Activated CD8-positive, alpha-beta memory T cell treated with anti-CD3 and anti-CD28 coated beads, Interleukin-2, amount 10 ng/mL, durations not matched to agents 7 days and 5 days (primary cell): ENCODE measurements at places on chromosomes 16 and 17.
A peak's percentile ranks its signal among the peaks of the same experiment; 100 is the strongest.

GRCh38 chr17:10155371-10156076 is 42.9 kb downstream of the GAS7 start:
- no peak for DNase-seq

DNA sequence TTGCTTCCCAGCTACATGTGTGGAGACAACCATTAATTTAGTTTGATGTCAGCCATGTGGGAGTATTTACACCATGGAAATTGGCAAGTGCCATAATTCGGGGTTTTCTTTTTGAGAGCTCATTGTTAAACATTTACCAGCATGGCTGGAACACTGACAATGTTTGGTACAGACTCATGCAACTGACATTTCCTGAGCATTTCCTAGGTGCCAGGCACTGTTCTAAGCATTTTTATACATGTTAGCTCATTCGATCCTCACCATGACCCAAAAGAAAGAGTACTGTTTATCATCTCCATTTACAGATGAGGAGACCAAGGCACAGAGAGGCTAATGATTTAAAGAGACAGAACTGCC is 86.9 kb downstream of the FOXL1 start:
- no peak for DNase-seq

GRCh38 chr17:41096055-41096454 is 1.9 kb downstream of the KRTAP4-8 start:
- no peak for DNase-seq

- no peak for DNase-seq
These were observed 253.0 kb downstream of the FOXL1 start for GRCh38 chr16:86831366-86831765.

DNA sequence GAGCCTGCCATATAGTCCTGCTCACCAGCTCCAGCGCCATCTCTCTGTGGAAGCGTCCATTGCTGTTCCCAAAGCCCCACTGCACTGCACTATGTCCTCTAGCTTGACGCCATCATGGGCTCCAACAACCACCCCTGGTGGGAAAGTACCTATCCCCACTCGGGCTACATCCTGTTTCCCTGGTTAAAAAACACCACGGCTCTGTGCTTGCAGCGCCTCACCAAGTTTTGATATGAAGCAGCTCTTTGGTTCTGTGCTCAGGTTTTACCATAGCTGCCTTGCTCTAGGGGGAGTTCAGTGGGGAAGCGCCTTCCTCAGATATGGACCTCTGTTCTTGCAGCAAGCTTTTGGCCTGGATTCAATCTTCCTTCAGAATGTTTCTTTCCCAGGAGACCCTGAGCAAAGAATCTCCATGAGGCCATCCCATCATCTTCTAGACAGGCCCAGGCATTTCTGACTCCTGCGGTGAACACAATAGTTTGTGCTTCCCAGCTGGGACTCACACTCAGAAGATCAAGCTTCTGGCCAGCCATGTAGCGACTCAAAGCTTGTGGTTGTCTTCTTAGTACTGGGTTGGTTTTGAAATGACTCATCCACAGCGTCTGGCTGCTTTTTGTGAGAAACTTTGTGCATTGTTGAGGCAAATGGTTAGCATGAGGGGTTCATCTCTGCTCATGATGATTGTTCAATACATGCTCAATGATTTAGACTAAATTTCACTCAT is 39.5 kb downstream of the DYNLRB2 start:
- peak; percentile 95 for DNase-seq

DNA sequence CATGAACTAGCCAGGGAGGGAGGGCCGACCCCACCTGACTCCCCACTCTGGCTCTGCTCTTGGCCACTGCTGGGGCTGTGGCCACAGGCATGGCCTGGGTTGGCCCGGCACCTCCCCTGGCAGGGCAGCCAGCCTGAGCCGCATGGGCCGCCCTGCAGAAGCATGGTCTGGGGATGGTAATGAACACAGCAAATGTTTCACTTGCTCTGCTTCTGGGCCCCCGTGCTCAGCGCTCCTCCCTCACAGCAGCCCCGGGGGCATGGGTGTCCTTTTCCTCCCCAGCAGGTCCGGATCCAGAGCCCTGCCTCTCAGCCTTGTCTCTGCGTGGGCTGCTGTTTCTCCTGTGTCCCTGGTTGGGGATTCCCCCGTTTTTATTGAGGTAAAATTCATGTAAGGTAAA is 30.9 kb upstream of the KCNJ12 start:
- DNase-seq, result no peak

DNA sequence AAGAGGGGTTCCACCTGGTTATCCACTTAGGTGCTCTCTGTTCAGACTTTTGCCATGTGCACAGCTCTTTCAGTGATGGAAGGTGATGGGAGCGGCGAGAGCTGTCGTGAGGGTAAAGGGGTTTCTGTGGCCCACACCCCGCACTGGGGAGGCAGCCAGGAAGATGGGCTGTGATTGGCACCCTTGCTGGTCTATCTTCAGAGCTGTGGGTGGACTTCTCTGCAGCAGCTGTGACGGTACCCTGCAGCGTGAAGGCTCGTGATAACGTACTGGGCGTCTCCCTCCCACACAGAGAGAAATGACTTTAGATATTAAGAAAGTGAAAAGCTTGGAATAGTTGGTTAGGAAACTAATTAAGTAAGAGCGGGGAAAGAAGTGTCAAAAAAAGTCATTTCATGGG is 45.8 kb downstream of the MPRIP start:
- no peak for DNase-seq

DNA sequence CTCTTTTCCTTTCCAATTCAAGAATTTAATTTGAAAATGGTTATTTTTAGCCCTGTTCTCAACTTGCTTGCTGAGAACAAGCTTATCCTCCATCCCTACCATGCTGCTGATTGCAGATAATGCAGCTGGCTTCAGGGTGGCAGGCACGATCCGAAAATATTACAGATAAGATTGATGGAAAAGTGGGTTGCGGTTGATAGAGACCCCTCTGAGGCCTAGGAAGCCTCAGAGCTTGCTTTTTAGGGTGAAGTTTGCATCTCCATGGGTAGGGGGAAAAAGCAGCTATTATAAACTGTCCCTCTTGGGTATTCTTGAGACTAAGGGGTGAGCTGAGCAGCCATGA is 116.5 kb upstream of the GOT2 start:
- no peak for DNase-seq

DNA sequence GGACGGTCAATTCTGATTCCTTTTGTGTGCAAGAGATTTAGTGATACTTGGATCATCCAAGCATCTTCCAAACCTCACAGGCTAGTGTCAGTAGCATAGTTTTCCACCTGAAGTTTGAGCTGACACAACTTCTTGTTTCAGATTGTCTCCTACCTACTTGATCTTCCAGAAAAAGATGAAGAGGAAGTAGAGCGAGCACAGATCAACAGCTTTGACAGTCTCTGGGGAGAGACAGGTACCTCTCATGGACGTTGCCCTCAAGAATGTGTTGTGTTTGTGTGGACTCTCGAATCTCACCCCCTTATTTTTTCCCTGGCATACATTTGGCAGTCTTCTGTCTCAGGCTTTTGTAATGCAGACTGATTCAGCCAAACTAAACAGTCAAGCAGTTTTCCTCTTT is 47.4 kb downstream of the CYB561 start:
- no peak for DNase-seq

- no peak for DNase-seq
These were observed 1.6 kb downstream of the OMG start for GRCh38 chr17:31295489-31295871.

- peak; percentile 38 for DNase-seq
These were observed 5.4 kb upstream of the GAA start for GRCh38 chr17:80095844-80096475.

- no peak for DNase-seq
These were observed 44.3 kb upstream of the CACNG5 start for GRCh38 chr17:66790501-66791061.

DNA sequence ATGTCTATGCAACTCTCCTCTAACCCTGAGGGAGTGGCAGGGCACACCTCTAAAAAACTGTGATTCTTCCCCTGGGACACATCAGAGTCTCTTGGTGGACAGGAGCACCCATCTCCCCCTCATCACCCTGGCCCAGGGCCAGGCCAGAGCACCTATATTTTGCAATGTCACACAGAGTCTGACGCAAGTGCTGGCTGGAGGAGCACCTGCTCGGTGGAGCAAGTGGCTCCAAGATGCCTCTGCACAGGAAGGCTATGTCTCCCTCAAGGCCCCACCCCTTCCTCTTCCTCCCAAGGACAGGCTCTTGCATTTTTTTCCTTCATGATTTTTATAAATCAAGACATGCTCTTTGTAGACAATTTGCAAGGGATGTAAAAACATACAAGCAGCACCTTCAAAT is 13.3 kb downstream of the SNN start:
- no peak for DNase-seq

- no peak for DNase-seq
These were observed 330.0 kb downstream of the SHISA9 start for GRCh38 chr16:13231365-13231764.

- DNase-seq, result no peak
These were observed 374.6 kb upstream of the ASIC2 start for GRCh38 chr17:33667671-33668070.

- peak; percentile 70 for DNase-seq
These were observed 856 bp downstream of the DNAJA2 start for GRCh38 chr16:46972429-46973206.

DNA sequence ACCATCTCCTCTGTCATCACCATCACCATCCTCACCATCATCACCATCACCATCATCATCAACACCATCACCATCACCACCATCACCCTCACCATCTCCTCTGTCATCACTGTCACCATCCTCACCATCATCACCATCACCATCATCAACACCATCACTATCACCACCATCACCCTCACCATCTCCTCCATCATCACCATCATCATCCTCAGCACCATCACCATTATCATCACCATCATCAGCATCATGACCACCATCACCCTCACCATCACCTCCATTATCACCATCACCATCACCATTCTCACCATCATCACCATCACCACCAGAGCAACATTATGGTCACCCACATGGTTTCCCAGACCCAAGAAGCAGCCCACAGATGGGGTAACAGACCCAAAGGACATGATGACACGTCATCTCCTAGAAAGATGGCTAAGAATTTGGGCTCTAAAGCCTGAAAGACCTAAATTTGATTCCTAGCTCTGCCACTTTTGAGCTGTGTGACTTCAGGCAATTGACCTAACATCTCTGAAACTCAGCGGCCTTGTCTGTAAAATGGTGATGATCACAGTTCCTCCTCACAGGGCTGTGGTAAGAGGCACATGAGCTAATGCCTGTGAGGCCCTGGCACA is 14.6 kb downstream of the SCNN1B start:
- no peak for DNase-seq

DNA sequence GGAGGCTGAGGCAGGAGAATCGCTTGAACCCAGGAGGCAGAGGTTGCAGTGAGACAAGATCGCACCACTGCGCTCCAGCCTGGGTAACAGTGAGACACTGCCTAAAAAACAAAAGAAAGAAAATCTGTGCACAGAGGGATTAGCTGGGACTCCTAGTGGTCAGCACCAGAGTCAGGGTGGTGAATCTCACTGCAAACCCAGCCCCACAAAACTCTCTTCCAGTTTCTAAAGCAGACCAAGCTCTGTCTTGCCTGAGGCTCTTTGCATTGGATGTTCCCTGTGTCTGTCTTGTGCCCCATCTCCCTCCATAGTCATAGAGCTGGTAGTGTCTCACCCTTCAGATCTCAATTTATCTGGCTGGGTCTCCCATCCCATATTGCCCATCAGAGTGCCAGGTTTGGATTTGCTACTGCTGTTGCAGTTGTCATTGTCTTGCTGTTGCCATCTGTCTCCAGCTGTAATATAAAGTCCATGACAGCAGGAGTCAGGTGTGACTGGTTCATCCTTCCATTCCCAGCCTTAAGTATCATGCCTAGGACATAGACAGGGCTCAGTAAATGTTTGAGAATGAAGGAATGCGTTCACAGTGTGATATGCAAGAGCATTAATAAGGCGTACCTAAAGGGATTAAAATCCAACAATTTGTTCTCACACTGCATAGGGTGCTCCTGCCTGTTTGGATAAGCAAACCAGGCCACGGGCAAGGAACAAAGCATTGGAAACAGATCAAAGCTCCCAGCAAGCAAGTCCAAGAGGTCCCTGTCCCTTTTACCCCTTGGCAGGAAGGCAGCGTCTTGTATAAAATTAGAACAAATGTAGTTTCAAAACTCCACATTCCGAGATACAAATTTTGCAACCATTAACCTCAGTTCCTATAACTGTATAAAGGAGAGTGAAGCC is 614.6 kb upstream of the CDH5 start:
- no peak for DNase-seq

DNA sequence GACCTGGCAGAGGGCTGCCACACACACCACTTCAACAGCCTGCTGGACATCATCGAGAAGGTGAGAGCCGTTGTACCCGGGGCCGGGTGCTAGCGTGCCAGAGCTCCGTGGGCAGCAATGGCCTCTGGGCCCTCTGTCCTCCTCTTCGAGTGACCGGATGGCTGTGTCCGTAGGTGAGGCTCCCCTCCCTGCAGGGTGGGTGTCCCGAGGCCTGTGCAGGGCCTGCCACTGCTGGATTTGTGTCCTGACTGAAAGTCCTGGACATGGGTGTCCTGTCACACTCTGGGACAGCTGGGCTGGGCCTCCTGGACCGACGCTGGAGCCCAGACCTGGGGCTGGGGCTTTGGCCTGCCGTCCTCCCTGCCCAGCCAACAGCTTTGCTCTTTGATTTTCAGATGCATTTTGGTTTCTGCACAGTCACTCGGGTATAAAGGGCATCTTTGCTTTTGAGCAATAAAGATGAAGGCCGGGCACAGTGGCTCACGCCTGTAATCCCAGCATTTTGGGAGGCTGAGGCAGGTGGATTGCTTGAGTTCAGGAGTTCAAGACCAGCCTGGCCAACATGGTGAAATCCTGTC is 16.7 kb downstream of the TSC2 start:
- DNase-seq, result no peak

DNA sequence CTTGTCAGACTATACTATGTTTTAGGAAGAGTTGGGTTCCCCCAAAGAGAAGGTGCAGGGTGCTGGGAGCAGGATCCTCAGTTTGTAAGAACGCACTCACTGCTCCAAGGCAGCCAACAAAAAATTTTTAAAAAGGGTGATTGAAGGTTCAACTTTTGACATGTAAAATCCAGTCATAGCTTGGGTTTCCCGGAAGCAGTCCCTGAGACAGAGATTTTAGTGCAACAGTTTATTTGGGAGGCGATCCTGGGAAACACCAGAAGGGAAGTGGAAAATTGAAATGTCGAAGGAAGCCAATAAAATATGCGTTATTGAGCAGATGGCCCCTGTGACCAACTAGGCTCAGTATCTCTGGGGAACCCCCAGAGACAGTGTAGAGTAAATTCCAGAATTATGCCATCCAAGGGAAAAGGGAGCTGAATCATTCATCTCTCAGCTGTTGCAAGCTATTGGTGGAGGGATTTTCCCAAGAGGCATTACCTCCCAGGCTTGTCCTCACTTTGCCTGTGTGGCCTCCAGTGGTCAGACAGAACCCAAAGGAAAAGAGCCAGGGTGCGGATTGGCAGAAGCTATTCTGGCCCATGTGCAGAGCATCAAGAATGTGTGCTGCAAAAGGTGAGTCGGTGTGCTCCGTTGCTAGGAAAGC is 72.9 kb downstream of the HS3ST3B1 start:
- DNase-seq, result no peak

- no peak for DNase-seq
These were observed 117.4 kb downstream of the HIC1 start for GRCh38 chr17:2172077-2172851.

- DNase-seq, result no peak
These were observed 49.7 kb downstream of the STAT3 start for GRCh38 chr17:42338427-42338985.
